ENCODE measurements at places on chromosomes 3 and 15.

DNA sequence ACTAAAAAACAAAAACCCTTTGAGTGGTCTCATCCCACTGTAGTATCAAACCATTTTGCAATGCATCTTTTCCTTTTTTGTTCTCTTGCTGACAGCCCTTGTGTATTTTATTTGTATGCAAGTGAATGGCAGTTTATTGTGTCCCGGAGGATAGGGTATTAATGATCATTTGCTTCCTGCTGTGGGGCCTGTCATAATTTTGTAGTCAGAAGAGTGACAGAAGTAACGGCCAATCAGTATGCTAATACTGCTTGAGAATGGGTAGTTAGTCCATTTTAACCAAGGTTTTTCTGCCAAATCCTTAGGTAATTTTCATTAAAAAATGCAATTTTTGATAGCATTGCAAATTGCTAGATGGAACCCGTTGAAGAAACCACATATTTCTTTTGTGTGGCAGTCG is 75.5 kb upstream of the PLSCR5 start:
- DNase-seq, result no peak

- DNase-seq, result no peak
These were observed 138.8 kb upstream of the PRR20G start for GRCh38 chr3:127426444-127427153.

DNA sequence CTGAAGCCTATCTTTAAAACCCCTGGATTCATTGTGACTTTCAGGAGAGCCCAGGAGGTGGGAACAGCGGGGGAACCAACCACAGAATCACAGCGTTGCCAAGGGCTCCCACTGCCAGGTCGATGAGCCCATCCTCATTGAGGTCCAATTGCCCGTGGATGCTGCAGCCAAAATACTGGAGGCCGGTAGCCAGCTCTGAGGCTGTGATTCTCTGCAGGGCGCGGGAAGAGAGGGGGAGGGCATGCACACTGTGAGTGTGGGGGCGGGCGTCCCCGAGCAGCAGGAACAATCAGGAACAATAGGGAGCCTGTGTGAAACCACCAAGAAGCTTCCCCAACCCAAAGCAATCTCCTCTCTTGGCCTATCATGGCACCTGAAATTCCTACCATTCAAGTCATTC is 53.4 kb downstream of the FEM1B start:
- DNase-seq, result no peak

DNA sequence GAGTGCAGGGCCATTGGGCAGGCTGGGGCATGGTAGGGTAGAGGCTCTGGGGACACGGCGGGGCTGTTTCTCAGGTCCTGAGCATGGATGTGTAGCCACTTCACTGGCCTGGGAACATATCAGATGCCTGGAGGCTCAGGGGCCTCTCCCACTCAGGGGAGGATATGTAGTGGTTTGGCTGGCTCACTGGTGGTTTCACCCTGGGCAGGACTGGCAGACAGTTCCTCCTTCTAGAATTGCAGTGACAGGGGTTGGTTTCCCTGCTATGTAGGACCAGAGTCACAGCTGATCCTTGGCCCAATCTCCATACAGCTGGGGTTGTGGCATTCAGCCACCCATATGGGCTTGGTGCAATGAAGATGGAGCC is 4.8 kb upstream of the ARHGAP31 start:
- DNase-seq, result no peak

DNA sequence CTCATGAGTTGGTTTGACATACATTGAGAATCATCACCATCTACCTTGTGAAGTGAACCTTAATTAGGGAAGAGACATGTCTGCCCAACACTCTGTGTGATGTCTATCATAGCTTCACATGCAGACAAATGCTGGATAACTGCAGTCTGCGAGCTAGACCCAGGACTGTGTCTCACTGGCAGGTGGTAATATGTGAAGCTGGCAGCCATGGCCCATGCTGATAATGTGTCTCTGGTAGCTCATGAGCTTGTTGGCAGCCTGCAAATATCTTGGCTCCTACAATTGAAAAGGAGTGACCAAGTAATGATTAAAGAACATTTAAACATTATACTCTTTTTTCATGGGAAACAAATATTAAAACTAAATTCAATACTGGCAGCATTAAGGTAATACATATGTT is 234.8 kb downstream of the CHST2 start:
- DNase-seq, result no peak

- DNase-seq, result no peak
These were observed 58.5 kb downstream of the CPA3 start for GRCh38 chr3:148923592-148923991.

- no peak for DNase-seq
These were observed 22.6 kb upstream of the ADGRG7 start for GRCh38 chr3:100586832-100587231.

GRCh38 chr15:50341616-50342136 is 13.3 kb downstream of the GABPB1 start:
- no peak for DNase-seq

GRCh38 chr3:129315223-129315997 is 36.7 kb downstream of the HMCES start:
- no peak for DNase-seq

DNA sequence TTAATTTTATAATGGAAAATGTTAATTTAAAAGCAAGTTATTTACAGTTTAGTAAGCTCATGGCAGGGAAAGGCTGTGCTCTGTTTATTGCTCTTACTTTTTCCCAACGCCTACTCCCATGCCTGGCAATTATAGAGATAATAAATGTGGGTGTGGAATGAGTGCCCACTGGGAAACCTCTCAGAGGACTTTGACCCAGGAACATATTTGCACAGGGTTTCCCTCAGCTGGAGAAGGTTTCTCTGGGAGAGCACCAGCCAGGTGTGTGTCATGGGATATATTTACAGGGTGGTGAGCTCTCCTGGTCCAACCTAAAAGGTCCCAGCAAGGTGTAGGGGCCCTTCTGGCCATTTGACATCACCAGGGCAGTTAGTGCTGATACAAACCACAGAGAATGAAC is 27.9 kb downstream of the ZNF710 start:
- no peak for DNase-seq

- DNase-seq, result no peak
These were observed 18.9 kb upstream of the ATP13A4 start for GRCh38 chr3:193573403-193574191.

- no peak for DNase-seq
These were observed 15.0 kb downstream of the RYK start for GRCh38 chr3:134235577-134236076.

- DNase-seq, result no peak
These were observed 17.1 kb upstream of the SKIC8 start for GRCh38 chr15:78316283-78317083.

- no peak for DNase-seq
These were observed 100.0 kb downstream of the ZMAT3 start for GRCh38 chr3:178971614-178972013.

DNA sequence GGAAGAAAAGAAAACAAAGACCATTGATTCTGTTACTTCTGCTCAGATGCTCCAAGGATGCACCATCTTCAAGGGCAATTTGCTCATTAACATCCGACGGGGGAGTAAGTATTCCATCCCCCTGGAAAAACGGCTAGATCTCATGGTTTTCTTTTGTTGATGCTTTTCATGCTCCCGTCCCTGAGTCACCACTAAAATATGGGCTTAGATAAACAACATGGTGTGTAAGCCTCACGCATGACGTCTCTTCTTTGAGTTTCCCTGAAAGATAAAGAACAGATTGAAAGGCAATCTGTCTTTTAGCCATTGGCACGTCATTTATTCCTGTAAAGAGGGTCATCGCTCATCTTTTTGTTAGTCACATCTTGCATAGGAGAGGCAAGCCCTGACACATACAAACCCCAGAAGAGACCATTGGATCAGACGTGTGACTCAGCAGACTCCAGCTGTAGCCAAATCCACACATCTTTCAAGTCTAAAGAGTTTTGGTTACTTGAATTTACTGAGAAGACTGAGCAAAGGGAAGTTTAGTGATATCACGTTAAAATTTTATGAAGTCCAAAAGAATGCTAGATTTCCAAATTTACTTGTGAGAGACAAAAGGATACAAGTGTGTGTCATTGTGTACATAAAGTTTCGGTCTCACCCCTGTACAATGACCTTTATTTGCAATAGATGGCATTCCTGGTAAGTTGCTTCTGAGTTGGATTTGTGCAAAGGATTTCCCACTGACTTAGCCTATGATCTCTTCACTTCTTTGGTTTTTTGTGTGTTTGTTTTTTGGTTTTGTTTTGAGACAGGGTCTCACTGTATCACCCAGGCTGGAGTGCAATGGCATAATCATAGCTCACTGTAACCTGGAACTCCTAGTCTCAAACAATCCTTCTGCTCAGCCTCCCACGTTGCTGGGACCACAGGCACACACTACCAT is 110.5 kb downstream of the PGPEP1L start:
- no peak for DNase-seq
